Natural killer cell (primary cell): ENCODE measurements at places on chromosomes 3 and 15. TPM values are rescaled to one million over a fixed set of nuclear protein-coding genes. Genes with fewer than 3 reads are reported as not detected.

DNA sequence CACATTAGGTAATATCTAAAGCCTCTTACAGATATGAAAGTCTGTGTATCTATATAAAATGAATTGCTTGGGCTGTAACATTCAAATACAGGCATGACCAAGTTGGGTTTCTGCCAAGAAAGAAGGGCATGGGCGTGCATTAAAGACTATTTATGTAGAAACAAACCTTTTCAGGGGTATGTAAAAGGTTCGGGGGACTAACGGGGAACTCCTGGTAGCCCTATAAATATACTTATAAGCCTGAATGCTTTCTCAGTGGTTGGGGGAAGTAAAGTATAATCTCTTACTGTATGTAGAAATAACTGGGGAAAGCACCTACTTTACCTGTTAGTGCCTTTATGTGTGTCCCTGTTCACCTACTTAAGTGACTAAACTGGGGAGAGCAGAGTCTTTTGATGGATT is 154.5 kb upstream of the TBL1XR1 start:
- no peak for DNase-seq

GRCh38 chr3:7407107-7407506 is 546.2 kb downstream of the GRM7 start:
- no peak for DNase-seq

GRCh38 chr15:28078191-28078719 is 20.9 kb downstream of the OCA2 start:
- DNase-seq, result no peak

GRCh38 chr15:69852916-69853315 is 244.8 kb downstream of the TLE3 start:
- DNase-seq, result no peak

- DNase-seq, result no peak
These were observed 263.1 kb downstream of the ADAMTS17 start for GRCh38 chr15:100078511-100079220.

DNA sequence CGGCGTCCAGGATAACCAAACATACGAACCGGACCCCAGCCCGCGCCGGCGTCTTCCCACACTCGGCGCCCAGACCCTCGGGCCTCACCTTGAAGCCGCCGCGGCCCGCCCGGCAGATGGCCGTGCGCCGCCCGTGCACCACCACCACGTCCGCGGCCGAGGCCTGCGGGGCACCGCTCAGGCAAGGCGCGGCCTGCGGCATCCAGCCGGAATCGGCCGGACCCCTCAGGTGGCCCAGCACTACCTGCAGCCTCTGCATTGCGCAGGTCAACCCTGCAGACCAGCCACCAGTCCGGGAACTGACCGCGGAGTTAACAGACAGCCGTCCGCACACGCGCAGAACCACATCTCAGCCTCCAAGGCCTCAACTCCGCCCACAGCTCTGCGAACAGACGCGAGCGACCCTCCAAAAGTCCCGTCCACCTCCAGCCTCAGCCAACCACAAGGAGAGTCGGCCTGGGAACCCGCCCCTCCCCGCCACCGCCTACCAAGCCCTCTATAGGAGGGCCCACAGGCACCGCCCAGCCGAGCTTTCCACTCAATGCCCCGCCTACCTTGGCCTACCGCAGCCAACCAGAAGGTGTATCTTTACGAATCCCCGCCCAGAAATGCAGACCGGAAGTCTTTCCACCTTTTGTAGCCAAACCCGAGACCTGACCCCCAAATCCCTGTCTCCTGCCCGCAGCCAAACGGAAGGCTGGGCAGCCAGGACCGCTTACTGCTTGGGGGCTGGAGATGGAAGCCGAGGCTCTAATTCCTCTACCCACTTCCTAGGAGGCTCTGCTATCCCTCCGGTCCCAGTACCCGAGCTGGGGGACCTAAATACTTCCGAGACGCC is at the start of gene ACAA1:
TSS of gene ACAA1 (minus strand) at position 351 of the 838 bp plus-strand sequence. CDS start at position 259, 92 bp downstream.
- peak; percentile 98 for DNase-seq

DNA sequence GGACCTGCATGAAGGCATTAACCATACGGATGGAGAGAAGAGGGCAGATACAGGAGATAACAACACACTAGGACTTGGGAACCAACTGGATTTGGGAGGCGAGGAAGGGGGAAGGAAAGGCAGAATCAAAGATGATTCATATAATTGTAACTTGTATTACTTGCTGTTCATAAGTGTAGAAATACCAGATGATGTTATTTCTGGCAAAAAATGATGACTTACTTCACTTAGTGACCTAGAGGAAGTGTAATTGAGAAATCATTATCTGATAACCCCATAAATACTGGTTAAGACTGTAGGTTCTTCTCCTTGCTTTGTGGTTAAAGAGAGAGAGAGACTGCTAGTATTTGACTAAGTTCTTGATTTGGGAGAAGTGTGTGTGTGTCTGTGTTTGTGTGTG is 50.5 kb upstream of the GK5 start:
- no peak for DNase-seq

DNA sequence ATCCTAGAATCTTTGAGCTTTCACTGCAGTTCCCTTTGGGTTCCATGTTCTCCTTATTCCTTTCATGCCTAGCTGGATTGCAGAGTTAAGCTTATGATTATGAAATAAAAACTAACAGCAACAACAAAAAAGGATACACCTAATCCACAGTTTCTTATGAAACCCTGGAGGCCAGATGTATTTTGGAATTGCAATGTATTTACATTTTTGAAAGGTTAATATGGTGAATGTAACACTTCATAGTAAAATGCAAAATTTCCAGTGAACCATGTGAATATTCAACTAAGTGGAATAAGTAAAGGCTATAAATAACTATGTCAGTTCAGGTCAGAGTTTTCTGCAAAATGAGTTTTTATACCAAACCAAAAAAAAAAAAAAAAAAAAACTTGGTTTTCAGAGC is 65.8 kb upstream of the FLNB start:
- DNase-seq, result no peak

GRCh38 chr3:172138193-172138537 is 98.8 kb downstream of the FNDC3B start:
- no peak for DNase-seq

- no peak for DNase-seq
These were observed 41.5 kb upstream of the MFGE8 start for GRCh38 chr15:88954431-88955277.

GRCh38 chr3:36928220-36928619 is 16.6 kb downstream of the TRANK1 start:
- DNase-seq, result no peak

GRCh38 chr15:101028772-101029438 is 109.7 kb downstream of the LRRK1 start:
- no peak for DNase-seq

- no peak for DNase-seq
These were observed 21.1 kb downstream of the CMSS1 start for GRCh38 chr3:99838755-99839154.

DNA sequence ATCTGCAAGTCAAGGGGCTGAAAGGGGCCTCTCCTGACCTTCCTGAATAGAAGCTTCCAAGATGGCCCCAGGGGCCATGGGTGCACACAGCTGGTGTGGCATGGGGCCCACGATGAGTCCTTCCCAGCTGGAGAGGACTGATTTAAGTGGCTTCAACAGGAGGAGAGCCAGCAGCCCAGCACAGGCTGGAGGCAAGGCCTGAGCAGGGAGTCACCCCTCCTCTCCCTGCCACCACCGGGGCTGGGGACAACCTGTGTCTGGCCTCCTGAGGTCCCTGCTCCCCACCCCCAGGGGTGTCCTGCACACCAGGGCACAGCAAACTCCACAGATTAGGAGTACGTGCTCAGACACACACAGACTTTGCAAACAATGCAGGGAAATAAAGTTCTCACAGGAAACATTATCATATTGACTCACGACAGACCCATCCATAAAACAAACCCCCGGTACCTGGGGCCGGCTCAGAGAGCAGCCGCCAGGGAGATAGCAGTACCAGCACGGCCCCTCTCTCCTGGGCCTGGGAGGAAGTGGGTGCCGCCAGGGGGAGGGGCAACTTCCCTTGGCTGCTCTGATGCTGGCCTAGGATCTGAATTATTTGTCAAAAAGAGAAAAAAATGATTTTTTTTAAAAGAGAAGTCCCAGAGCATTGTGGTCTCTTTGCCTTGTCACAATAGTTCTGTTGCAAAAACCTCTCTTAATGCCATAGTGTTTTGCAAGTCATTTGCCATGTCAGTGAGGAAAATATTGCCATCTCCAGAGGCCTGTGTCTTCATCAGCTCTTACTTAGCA is 21.9 kb upstream of the TSEN2 start:
- no peak for DNase-seq

DNA sequence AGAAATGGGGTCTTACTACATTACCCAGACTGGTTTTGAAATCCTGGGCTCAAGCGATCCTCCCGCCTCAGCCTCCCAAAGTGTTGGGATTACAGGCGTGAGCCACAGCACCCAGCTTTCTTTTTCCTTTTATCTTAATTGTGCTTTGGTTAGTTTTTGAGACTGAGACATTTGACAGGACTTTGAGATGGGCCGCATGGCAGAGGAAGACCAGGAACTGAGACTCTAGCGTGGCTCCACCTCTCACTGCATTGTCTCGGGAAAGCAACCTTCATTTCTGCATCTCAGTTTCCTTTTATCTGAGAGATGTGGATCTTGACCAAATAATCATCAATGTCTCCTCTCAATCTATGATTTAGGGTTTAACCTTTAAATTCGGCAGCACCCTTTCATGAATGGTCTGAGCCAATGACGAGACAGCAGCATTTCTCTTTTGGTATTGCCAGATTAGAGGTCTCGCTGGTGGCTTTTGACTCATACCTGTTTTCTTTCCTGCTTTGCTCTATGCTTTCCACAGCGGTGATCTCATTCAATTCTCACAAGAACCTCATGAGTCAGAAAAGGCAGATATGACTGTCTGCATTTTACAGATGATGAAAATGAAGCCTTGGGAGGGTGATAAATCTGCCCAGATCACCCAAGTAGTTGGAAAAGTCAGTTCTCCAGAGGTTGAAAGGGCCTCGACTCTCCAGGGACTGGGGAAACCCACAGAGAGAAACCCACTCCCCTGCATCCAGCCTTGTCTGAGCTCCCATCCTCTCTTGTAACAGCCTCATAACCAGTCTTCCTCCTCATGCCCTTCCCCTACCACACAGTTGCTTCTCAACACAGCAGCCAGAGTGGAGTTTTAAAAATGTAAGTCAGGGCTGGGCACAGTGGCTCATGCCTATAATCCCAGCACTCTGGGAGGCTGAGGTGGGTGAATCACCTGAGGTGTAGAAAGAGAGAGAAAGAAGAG is 84.8 kb upstream of the FOXB1 start:
- DNase-seq, result peak; percentile 33

GRCh38 chr15:41794081-41794480 is 19.8 kb downstream of the MAPKBP1 start:
- DNase-seq, result no peak

DNA sequence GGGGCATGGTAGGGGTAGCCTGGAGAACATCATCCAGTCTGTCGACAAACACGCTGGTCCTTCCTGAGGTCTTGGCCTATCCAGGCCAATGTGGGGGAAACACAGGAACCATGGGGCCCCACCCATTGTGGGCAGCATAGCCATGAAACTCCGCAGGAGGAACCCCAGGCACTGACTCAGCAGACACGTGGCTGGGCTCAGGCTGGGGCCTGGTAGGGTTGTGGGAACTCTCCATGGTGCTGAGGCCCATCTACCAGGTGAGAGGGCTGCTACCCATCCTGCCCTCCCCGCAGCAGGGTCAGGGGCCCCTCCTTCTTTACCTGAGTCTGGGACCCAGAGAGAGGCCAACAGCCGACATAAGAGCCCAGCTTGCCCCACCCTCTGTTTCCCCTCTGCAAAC is 22.6 kb upstream of the CACNA2D2 start:
- DNase-seq, result peak; percentile 45

DNA sequence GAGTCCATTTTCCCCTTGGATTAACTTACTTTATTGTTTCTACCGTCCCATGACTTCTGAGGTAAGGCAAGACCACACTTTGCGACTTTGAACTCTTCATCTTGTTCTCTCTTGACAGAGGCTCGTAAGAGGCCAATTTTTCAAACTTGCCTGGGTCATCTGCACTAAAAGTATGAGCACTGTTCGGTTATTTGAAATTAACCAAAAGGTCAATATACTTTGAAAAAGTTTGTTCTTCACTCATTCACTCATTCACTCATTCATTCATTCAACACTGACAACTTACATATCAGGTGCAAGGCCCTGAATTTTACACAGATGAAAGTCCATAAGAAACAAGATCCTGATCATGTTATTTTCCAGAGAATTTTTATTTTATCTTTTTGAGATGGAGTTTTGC is 57.9 kb downstream of the ATP1B3 start:
- no peak for DNase-seq

- DNase-seq, result no peak
These were observed 266.9 kb upstream of the IGF1R start for GRCh38 chr15:98381446-98381845.

DNA sequence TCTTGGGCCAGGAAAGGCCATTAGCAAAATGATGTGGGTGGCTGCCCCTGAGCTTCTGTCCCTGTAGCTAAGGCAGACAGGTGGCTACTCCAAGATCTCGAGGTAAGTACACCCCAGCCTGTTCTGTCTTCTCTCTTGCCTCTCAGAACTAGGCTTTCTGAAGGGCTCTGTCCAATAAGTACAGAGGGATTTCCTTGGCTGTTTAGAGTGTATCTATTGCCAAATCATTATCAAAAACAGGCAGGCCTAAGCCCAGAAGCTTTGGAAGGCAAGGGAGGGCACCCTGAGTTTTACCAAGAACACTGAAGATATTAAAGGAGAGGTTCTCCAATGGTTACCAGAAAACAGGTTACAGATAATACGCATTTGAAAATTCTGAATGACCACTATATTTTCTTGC is 156.6 kb downstream of the MYRIP start:
- no peak for DNase-seq

- DNase-seq, result no peak
These were observed 20.2 kb upstream of the TNFSF10 start for GRCh38 chr3:172543419-172543818.

DNA sequence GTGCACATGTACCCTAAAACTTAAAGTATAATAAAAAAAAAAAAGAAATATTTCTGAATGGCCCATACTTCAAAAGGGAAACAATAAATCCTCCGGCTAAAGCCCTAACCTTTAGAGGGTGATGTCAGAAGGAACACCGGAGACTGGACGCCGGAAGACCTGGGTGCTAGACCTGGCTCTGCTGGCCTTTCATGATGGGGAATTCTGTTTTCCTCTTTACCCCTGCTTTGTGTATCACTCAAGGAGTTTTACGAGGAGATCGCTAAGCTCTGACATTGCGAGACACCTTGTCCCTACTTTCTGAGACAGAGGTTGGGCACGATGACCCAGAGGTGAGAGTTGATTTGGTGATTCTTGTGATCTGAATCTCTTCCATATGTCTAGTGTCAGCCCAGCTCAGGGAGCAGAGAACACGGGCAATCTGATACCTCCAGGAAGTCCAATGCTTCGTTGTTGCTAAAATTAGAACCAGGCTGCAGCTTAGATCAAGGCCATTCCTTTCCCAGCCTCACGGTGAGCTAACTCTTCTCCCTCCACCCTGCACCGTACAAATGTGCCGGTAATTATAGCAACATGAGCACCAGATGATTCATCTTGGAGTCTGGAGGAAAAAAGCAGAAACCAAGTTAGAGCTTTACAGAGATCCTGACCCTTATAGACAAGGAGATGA is 42.0 kb upstream of the CFAP161 start:
- DNase-seq, result no peak

Gene CRABP1
- total RNA-seq, result not detected

Gene TOP2B
- total RNA-seq, result 126 TPM

Gene GOLGA8J
- 1.2 TPM for total RNA-seq

Gene KAT2B
- total RNA-seq, result 146 TPM

Gene ROPN1
- not detected for total RNA-seq

Gene RPUSD3
- 30.9 TPM for total RNA-seq

Gene GPR62
- not detected for total RNA-seq

Gene EPHA3
- total RNA-seq, result not detected

Gene SYNPR
- total RNA-seq, result not detected

Gene RASGRF1
- total RNA-seq, result not detected

Gene SLC2A2
- not detected for total RNA-seq

Gene PTX3
- total RNA-seq, result 1.4 TPM
